ENCODE measurements at places on chromosomes 1 and 21. TPM values are rescaled to one million over a fixed set of nuclear protein-coding genes. Genes with fewer than 3 reads are reported as not detected.

KIAA1614 gene
- 3.6 TPM for polyA plus RNA-seq

DNA sequence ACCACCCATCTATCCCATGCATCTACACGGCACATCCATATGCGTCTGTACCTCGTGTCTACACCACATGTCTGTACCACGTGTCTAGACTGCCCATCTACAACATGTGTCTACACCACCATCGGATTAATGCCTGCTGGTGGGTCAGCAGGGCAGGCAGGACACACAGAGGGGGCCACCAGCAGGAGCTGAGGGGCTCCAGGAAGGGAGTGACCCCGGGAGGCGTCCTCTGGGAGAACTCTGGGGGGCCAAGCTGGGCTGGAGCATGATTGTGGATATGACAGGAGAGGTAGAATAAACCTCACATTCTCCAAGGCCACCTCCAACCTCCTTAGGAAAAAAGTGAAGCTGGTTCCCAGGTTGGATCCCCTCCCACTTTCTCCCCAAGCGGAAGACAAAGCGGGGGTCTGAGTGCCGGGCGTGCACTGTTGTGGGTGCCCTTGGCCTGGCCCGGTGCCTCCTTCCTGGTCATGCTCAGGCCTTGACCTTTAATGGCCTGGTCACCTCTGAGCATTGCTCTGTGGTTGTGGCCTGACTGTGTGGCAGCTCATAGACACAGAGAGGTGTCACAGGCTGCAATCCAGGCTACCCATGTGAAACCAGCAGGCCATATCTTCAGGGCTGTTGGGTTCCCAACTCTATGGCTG lies 881 bp upstream of the ACTRT2 start:
- no peak for DNase-seq

DNA sequence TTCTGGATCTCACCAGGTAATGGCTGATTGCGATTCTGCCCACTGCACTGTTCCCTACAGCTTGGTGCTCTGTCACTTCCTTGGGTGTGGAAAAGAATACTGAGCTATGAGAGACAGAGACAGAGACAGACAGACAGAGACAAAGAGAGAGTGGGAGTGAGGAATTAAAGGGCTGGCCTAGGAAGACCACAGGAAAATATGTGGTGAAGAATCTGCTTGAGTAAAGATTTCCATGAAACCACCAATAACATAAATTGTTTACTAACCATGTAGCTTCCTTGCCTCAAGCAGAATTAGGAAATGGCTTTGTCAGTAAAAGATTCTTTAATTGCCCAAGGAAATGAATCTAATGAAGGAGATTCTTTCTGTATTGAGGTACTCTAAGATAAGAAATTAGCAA lies 54.4 kb downstream of the MPZL1 start:
- DNase-seq: peak; percentile 32

DNA sequence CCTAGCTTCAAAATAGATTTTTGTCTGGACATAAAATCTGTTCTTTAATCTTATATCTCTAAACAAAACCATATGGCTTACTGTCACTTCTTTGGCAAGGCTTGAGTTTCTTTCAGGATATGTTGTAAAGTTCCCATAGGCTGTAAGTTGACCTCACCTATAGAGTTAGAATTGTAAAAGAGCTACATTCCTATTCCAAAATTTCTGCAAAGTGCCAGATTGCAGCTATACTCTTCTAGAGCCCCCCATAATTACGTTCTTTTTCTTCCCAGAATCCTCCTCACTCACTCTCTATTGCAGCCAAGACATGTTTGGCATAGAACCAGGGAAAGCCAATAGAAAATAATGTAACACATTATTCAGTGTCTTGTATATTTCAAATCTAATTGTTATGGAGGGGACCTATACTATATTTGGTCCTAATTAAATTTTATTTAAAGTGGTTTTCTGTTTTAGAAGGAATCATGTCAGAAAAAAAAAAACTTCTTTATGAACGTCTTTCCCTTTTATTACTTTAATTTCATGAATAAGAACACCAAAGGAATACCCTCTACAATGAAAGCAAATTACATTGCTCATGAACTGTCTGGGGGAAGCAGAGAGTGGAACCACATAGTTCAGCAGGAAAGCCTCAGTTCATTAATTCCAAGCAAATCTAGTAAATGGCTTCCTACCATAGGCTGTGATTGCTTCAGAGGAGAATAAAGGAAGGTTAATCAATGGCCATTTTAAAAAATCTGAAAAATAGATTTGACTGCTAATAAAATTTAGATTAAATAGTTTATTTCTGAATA lies 22.3 kb downstream of the CTTNBP2NL start:
- DNase-seq: no peak

DNA sequence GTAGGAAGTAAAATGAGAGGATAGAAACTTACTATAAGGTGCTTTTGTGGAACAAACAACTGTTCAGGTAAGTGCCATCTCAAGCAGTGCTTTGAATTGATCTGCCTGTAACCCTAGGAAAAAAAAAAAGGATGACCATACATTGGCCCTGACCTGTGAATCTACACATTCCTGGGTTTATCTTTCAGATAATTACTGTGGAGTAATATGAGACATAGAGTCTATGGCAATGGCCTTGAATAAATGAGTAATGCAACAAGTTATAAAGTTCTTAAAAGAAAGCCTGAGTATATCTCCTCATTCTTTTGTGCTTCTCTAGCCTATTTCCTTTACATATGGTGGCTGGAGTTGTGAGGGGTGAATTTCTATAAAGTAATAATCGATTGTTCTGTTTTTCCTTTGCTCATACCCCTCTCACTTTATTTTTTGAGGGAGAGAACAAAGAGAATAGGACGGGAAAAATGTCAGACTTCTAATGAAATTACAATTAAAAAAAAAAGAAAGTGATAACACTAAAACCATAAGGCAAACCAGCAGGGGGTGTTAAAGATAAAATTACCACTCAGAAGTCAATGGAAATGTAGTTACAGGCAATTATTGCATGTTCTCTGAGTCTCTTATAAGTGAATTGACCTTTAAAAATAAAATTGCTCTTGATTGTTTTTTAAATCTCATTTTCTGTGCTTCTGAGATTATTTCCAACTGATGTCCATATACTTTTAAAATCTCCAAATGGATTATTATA lies 12.4 kb upstream of the ATP1A1 start:
- no peak for DNase-seq

RXRG gene
- not detected for polyA plus RNA-seq

DNA sequence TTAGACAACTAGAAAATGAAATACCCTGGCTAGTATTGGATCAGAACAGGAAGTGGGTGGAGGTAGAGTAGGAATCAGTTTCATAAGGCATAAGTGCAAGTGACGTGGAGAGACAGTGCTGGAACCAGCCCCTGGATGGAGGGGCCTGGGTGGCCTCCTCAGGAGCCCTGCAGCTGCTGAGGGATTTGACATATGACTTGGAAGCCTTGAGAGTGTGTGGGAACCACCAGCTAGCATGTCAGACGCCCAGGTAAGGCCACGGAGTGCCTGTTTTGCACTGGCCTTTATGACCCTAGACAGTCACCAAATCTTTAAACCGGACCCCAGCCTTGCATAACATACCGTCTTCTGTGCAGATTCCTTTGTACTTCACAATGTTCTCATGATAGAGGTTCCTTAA lies 94.4 kb downstream of the RAVER2 start:
- no peak for DNase-seq

GRCh38 chr1:110618668-110619067 lies 12.5 kb upstream of the KCNA2 start:
- DNase-seq: no peak

DNA sequence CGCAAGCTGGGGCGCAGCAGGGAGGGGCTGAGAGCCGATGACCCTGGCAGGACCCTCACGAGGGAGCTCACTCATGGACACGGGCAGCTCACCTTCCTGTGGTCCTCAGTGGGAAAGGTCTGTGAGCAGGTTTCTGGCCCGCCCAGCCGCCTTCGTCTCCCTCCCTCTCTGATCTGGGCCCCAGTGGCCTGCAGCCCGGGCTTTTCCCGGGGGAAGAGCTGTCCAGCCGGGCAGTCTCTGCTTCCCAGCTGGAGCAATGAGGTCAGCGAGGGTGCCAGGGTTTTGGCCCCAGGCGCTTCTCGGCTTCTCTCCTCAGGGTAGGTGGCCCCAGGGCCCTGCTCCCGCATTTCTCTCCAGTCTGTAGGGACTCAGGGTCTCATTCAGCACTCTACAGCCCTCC lies 22.2 kb upstream of the ARHGEF16 start:
- DNase-seq: no peak

GRCh38 chr1:1779691-1780597 lies 1.7 kb upstream of the NADK start:
- DNase-seq: no peak

DNA sequence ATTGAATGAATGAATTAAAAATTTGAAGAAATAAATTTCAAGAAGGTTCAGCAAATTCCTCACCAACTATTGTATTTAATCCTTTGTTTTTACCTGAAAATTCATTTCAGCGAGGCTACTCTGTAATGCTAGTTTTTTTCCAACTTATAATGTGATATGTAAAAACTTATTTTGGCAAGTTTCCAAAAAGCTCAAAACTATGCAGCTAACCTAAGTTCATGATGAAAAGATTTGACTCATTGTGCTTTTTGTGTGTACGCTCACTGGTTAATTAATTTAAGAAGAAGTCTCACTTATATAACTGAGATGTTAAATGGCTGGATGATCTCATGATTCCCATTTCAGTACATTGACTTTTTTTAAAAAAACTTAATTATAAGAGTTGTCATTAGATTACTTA lies 196.0 kb upstream of the SAMSN1 start:
- no peak for DNase-seq

FASLG gene
- polyA plus RNA-seq: not detected

DNA sequence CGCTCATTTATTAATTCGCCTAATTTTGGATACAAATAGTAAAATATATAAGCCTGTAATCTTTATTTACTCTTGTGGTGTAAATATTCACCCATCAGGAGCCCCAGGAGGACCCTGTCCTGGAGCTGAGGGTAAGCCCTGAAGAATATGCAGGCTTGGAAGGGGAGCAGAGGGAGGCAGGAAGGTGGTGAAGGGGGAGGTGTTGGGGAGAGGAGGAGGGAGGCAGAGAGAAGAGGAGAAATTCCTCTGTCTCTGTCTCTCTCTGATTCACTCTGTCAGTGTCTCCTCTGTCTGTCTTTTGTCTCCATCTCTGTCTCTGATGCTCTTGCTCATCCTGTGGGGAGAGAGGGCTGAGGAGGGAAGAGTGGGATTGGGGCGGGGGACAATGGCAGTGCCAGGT lies 2.8 kb upstream of the C4BPB start:
- DNase-seq: no peak

- DNase-seq: no peak
These were observed 271.1 kb upstream of the C1orf105 start for GRCh38 chr1:172149346-172149745.

- DNase-seq: no peak
These were observed 678.2 kb upstream of the PRMT6 start for GRCh38 chr1:106378261-106378660.

FTCD gene
- polyA plus RNA-seq: not detected

- DNase-seq: no peak
These were observed 28.1 kb downstream of the EPHA2 start for GRCh38 chr1:16127676-16128337.

DNA sequence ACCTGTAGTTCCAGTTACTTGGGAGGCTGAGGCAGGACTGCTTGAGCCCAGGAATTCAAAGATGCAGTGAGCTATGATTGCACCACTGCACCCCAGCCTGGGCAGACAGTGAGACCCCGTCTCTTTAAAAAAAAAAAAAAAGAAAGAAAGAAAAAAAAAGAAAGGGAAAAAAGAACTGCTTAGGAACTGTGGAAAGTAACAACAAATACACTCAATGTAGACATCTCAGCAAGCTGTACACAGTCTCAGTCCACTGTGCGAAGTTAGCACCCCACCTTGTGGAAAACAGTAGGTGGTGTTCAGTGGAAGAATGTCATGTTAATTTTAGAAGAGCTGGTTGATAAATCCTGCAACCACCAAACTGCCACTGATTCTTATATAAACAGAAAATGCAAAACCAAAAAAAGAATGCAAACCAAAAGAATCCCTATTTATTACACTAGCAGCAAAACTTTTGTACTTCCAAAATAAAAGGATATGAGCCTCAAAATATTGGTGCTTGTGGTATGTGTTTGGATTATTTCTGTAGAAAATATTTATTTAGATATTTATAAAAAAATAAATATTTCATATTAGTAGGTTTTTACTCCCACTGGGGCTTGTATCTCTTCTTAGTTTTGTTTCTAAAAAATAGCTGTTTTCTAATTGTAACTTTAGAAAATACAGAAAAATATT lies 31.1 kb downstream of the ALG14 start:
- peak; percentile 80 for DNase-seq

- DNase-seq: no peak
These were observed 50.3 kb upstream of the COA6 start for GRCh38 chr1:234322979-234323378.

- DNase-seq: peak; percentile 86
These were observed 4.2 kb downstream of the GLIS1 start for GRCh38 chr1:53734650-53735211.

AMY2B gene
- polyA plus RNA-seq: 0.91 TPM
